ENCODE measurements at places on chromosomes 1 and 21.

DNA sequence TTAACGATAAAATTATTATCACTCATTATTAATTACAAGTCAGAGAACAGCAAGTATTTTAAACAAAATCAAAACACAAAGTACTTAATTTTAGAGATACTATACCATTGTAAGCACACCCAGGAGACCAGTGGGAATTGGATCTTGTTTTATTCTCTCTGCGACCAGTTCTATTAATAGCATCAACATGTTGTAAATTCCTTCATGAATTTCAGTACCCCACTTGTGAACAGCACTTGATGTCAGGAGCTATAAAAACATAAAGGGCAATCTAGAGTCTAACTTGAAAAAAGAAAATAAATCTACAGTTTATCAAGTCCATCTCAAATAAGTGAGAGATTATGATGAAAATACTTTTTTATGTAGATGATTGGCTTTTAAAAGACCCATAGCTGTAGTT, 42.9 kb downstream of the USP24 start:
- no peak for DNase-seq

DNA sequence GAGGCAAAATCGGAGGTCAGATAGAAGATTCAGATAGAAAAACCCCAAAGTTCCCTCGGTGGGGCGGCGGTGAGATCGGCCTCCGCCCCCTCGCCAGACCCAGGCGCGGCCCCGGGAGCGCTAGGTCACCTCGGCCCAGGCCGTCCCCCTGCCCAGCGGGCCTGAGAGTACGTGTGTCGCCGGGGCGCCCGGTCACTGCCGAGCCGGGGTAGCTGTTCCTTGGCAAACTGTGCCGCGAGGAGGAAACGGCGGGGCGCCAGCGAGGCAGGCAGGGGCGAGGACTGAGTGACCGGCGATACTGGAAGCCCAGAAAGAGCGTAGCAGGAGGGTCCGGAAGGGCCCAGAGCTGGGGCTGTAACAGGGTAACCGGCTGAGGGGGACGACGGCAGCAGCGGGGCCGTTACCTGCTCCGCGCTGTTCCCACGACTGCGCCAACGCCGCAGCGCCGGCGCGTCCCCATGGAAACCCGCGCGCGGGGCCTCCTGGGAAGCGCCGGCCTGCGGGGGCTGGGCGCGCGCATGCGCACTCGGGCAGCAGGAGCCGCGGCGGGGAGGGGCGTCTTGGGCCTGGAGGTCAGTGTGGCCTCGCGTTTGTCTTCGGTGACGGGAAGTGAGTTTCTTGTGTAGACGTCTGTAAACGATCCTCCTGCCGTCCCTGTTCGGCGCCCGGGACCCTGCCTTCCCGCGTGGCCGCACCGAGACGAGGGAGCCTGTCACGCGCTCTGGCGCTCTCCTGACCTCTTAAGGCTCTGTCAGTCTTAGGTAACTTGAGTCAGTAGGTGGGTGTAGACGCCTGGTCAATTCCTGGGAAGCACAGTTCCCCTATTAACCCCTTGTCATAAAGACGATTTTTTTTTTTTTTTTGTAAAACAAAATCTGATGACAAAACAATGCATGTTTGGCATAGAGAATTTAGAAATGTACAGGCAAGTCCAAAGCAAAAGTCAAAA, at the start of gene LCA5L:
LCA5L (minus strand) TSS at position 458 of the 949 bp plus-strand sequence. CDS start 17,285 bp downstream, outside the sequence.
- DNase-seq = peak; percentile 85

GRCh38 chr1:72007312-72007711, 275.0 kb downstream of the NEGR1 start:
- no peak for DNase-seq

DNA sequence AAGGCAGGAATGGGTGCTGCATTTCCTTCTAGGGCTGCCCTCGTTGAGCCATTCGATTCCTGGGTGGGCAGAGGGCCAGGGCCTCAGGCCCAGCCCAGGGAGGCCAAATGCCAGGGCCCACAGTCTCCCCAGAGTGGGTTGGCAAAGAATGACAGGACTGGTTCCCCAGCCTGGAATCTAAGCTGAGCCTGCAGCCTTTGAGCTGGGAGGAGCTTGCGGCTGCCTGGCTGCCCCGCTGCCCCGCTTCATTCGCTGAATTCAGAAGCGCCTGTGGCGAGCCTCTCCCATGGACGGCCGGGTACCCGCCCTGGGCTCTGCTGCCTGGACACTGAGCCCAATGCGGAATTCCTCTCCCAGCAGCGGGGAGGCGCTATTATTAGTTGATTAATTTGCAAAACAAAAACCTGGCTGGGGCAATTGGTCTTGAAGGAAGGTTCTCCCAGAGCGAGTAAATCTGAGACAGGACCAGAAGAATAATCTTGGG, 32.3 kb upstream of the TARDBP start:
- no peak for DNase-seq

DNA sequence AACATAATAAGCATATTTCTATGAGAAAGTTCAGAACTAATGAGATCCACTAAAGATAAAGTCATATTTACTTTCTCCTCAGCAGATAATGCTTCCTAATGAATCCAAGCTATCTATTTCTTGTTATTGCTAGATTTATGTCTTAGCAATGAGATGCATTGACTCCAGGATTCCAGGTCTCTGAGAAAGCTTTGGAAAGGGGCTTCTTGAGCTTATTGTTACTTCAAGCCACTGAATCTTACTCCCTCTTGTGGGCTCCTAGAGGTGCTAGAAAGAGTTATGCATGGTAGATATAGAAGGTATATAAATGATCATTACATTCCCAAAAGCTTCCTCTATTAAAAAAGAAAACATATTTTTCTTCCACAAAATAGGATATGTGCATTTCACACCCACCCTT, 246.4 kb upstream of the ADAMTS5 start:
- no peak for DNase-seq

DNA sequence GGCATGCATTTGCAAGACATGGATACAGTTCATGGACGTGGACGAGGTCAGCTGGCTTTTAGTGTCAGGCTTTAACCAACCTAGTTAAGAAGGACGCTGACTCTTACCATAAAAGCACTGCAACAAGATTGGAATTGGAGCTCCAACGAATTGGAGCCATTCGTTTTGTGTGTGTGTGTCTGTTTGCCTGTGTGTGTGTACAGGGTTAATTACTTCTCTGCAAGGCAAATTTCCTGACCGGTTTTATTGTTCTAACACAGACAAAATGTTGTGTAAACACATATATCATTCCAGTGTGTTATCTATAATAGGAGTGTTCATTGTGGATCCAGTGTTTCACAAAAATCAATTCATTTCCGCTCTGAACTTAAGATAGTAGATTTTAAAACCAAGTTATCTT, 7.9 kb downstream of the ITSN1 start:
- no peak for DNase-seq
